Activated naive CD8-positive, alpha-beta T cell treated with anti-CD3 and anti-CD28 coated beads, Interleukin-2, amount 10 ng/mL, durations not matched to agents 7 days and 5 days (primary cell): ENCODE measurements at places on chromosomes 13 and 19. TPM values are rescaled to one million over a fixed set of nuclear protein-coding genes. Genes with fewer than 3 reads are reported as not detected.

DNA sequence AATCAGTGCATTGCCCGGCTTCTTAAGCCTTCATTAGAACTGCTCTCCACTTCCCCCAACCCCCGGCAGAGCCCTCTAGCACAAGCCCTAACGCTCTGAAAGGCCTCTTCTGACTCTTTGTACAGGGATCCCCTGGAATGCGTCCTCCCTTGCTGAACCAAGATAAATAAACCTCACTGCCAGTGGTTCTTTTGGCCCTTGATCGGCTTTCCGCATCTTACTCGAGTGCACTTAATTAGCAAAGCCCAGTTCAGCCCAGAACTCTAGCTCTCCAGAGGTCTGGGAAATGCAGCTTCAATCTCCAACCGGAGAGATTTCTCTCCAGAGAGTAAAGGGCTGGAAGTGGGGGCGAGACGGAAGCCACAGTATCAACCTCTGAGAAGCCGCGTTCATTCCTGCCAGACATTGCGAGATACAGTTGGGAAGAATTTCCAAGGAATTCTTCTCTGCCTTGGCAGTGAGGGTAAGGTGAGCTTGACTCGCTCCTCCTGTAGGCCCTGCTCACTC lies 8.7 kb upstream of the ZNF444 start:
- H3K27ac ChIP-seq: no peak overlapping the region
- DNase-seq: no peak
- H3K27me3 ChIP-seq: no peaks in the 10 kb centered on the region
- H3K36me3 ChIP-seq: no peaks in the 10 kb centered on the region
- no peaks in the 10 kb centered on the region for H3K4me1 ChIP-seq
- H3K4me3 ChIP-seq: no peak overlapping the region

- H3K4me1 ChIP-seq: peaks cover 40% of the 10 kb centered on the region
- peak overlapping the region; percentile 81 for H3K27ac ChIP-seq
- H3K4me3 ChIP-seq: peak overlapping the region; percentile 36
- peaks cover 6% of the 10 kb centered on the region for H3K36me3 ChIP-seq
- no peaks in the 10 kb centered on the region for H3K27me3 ChIP-seq
These were observed 19.2 kb downstream of the SLC27A1 start for GRCh38 chr19:17489392-17490030.

DNA sequence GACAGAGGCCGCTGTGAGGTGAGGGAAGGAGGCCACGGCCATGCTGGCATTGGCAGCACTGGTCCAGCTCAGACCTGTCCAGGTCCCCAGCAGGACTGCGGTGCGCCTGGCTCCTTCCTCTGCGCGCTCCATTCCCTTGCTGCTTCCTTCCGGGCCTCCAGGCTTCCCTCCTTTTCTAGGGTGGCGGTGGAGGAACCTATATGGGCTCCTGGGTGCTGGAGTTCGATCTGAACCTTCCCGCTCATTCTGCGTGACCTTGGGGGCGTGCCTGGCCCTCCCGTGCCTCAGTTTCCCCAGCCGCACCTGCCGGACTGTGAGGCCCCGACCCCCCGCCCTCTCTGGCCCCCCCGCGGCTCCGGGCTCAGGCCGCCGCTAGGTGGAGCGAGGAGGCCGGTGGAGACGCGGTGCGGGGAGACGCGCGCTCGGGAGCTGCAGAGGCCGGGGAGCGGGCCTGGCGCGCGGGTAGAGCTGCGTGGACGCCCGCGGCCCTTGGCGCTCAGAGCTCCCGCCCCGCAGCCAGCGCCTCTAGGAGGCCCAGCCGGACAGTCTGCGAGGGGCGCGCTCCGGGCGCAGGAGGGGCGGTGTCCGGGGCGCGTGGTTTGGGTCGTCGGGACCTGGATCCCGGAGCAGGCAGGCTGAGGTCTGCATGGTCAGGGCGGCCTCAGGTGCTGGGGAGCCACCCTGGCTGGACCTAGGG lies 29.9 kb downstream of the EFNA2 start:
- peak; percentile 73 for DNase-seq
- no peak overlapping the region for H3K27ac ChIP-seq
- H3K4me1 ChIP-seq: no peaks in the 10 kb centered on the region
- H3K27me3 ChIP-seq: peaks cover 34% of the 10 kb centered on the region
- no peak overlapping the region for H3K4me3 ChIP-seq

DNA sequence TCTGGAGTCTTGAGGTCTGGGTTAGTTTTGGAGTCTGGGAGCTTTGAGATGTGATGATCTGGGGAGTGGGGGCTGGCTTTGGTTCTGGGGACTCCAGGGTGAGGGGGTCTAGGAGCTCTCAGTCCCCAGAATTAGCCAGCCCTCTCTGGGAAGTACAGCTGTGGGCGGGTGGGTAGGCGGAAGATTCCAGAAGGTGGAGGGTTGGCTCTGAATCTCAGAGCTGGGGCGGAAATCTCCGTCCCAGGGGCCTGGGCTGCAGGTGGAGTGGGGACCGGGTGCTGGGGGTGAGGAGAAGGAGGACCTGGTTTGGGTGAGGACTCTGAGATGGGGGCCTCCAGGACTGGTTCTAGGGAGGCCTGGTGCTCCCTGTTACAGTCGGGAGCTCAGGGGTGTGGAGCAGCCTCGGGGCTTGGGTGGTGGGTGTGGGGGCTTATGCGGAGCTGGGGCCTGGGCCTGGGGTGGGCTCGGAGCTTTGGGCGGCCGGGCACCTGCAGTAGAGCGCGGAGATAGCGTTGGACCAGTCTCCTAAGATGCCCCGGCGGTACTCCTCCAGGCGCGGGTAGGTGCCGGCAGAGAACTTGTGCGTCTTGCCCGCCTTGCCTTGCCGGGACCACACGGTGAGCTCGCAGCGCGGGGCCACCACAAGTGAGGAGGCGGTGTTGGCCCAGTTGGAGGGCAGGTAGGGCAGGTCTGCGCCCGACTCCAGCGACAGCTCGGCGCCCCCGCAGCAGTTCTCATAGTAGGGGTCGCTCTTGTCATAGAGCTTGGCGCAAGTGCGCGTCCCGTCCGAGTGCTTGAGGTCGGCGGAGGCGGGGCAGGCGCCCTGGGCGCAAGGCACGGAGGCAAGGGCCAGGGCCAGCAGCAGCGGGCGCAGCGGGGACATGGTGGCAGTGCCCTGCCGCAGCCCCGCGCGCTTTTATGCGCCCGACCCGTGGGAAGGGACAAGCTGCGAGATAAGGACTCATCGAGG lies at the start of gene SYCN:
TSS of gene SYCN (minus strand) at position 892 of the 970 bp plus-strand sequence. CDS start at position 883, 9 bp downstream.
- no peaks in the 10 kb centered on the region for H3K36me3 ChIP-seq
- H3K4me1 ChIP-seq: peaks cover 2% of the 10 kb centered on the region
- peaks cover 57% of the 10 kb centered on the region for H3K27me3 ChIP-seq
- no peak within 1 kb of the TSS for H3K27ac ChIP-seq
- no peak for DNase-seq

The CCDC8 gene
- total RNA-seq: not detected
